ENCODE measurements at places on chromosomes 12 and 14.

- no peak for DNase-seq
Measured at GRCh38 chr12:57692500-57692899, 1.4 kb upstream of the OS9 start.

DNA sequence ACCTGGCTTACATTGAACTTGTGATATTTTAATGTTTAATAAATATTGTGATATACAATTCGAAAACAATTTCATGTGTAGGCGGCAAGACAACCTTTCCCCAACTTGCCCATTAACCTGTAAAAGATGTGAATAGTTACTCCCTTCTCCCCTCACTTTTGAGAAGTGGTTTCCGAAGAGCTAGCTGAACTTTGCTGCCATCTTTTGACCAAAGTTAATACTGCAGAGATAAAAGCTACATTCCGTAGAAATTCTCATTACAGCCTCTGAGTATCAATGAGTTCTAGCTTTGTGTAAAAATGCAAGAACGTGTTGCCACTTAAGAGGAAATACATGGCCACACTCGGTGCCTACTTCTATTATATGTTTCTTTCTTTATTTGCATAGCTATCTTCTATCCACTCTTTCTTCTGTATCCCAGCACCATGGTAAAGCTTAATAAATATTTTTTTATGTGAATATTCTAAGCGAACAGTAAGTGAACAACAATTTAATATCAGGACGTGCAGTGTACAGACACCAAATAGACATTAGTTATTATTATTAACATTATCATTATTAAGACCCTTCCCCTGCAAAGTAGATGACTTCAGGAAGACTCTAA, 105.1 kb upstream of the TMEM260 start:
- DNase-seq: no peak

DNA sequence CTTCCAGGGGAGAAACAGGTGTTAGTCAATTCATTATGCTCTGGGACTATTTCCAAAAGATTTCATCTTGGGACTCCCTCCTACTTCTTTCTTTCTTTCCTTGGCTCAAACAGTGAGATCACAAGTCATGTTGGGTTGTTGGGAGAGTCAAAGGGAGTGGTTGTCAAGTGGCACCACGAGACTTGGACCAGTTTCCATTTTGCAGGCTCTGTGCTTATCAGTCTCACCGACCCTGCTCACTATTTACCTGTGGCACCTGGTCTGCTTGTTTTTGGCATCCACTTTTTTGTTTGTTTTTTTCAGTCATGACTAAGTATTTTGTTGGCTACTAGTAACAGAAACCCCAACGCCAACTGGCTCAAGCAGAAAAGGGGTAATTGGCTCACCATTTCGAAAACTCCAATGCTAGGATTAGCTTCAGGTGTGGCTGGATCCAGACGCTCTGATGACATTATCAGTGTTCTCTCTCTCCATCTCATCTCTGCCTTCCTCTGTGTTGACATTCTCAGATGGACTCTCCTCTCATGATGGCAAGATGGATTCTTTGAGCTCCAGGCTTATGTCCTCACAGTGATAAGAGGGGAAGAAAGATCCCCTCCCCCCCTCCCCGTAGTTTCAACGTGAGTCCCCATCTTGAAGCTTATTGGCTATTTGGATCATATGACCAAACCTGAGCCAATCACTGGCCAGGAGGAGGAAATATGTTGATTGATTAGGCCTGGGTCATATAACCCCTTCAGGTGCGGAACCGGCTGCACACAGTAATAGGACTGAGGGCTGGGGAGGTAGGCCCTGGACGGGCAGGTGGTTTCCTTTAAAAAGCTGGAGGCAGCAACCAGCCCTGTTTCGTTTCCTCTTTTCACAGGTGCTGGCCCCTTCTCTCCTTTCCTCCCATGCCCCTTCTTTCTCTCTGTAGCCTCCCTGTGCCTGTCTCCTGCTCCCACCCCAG, 84.2 kb downstream of the AACS start:
- DNase-seq: no peak

DNA sequence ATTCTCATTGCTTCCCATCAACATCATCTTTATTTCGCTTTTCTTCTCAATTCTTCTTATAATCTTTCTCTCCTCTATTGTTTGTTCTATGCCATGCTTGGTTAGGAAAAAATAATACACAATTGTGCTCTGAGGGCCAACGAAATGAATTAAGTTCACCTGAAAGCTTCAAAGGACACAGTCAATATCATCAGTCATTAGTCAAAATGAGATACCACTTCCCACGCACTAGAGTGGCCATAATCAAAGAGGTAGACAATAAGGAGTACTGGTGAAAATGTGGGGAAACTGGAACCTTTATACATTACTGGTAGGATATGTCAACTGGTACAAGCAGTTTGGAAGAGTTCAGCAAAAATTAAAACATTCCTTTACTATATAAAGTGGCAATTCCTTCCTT, 91.5 kb downstream of the TMTC1 start:
- DNase-seq: no peak

GRCh38 chr12:10448236-10448635, 4.9 kb downstream of the KLRC1 start:
- no peak for DNase-seq

- DNase-seq: no peak
Measured at GRCh38 chr14:104571246-104571645, 8.3 kb upstream of the C14orf180 start.

GRCh38 chr14:65962952-65963351, 523.2 kb upstream of the CCDC196 start:
- no peak for DNase-seq

All from H1 (cell line).